Right ventricle myocardium inferior (tissue), 1 donor: ENCODE measurements at places on chromosomes 16 and 17.

- peak; percentile 70 for DNase-seq
Observed at GRCh38 chr17:68498479-68499326, 13.5 kb upstream of the PRKAR1A start.

GRCh38 chr16:68445458-68445857, 2.9 kb downstream of the SMPD3 start:
- no peak for DNase-seq

- no peak for DNase-seq
Observed at GRCh38 chr17:72165867-72166439, 45.1 kb downstream of the SOX9 start.

- DNase-seq, result no peak
Observed at GRCh38 chr16:4280625-4281024, 7.8 kb upstream of the TFAP4 start.

- no peak for DNase-seq
Observed at GRCh38 chr17:60086818-60087591, 8.3 kb upstream of the HEATR6 start.
